HFFc6 (cell line): ENCODE measurements at places on chromosomes 2 and 18. TPM values are rescaled to one million over a fixed set of nuclear protein-coding genes. Genes with fewer than 3 reads are reported as not detected.

GRCh38 chr2:68706637-68707036 lies 28.0 kb upstream of the ARHGAP25 start:
- H3K27me3 ChIP-seq: peaks cover 14% of the 10 kb centered on the region
- peaks cover 14% of the 10 kb centered on the region for H3K4me1 ChIP-seq
- H3K36me3 ChIP-seq: no peaks in the 10 kb centered on the region
- no peak for DNase-seq
- no peak overlapping the region for H3K4me3 ChIP-seq

GRCh38 chr2:98559581-98559980 lies 48.7 kb downstream of the COA5 start:
- H3K4me1 ChIP-seq: peaks cover 32% of the 10 kb centered on the region
- H3K36me3 ChIP-seq: peaks cover 7% of the 10 kb centered on the region; the same call in 1 of the 2 replicates
- H3K4me3 ChIP-seq: peak overlapping the region; percentile 41
- peak overlapping the region; percentile 75 for H3K27ac ChIP-seq

DNA sequence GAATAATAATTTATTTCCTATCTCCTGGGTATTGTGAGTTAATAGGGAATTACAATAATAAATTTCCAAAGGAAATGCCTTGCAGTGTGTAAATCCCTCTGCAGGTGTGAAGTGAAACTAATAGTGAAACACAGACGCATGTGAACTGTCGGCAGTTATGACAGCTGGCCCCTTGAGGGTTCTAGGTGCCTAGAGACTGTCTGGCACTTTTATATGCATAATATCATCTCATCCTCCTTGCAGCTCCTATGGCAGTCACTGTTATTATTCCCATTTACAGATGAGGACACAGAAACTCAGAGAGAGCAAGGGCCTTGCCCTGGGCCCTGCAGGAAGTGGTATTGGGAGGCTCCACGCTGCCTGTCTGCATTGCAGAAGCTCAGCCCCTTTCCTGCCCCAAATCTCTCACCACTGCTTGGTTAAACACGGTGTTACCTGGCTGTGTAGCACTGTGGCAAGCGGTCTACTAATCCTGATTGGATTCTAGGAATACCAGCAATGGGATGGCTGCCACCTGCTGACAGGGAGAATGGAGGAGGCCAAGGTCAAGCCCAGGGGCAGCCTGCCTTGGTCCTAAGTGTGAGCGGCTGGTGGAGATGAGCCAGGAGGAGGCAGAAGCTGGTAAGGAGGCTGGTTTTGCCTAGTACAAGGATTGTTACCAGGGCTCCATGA lies 32.8 kb upstream of the ACKR3 start:
- no peaks in the 10 kb centered on the region for H3K36me3 ChIP-seq
- peaks cover 1% of the 10 kb centered on the region; the same call in 1 of the 2 replicates for H3K27me3 ChIP-seq

- H3K36me3 ChIP-seq: no peaks in the 10 kb centered on the region
- peaks cover 38% of the 10 kb centered on the region for H3K4me1 ChIP-seq
- peaks cover 7% of the 10 kb centered on the region for H3K27me3 ChIP-seq
Measured at GRCh38 chr2:120678926-120679325, 56.7 kb upstream of the GLI2 start.

DNA sequence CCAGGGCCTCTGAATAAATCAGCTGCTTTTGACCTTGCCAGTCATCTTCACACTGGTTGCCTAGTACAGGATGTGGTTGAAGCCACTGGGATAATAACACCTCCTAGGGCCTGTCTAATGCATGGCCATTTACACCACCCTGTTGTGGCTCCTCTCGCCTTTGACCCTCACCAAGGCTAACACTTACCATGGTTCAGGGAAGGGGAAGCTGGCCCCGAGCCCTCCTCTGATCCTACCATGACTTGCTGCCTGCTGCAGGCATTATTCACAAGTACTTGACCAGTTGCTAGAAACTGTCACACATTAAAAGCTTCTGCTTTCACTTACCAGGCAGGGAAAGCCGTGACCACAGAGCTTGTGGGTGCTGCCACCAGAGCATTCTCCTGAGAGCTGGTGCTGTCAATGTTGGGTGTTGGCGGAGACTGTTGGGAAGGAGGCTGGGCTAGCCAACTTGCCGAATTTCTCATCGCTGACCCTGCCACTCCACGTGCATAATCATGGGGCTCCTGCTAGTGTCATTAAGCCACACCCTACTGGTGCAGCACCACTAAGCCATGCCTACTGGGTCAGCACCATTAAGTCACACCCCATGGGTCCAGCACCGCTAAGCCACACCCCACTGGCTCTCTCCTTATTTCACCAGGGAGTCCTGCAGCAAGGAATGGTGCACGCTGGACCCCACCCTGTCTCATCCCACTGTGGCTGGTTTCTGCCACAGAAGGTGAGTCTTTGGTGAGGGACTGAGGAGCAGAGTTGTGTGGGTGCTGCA lies 47.0 kb upstream of the TTC39C start:
- H3K27me3 ChIP-seq: peaks cover 8% of the 10 kb centered on the region
- no peak for DNase-seq
- no peak overlapping the region for H3K4me3 ChIP-seq
- H3K4me1 ChIP-seq: peaks cover 5% of the 10 kb centered on the region; the same call in 1 of the 2 replicates
- no peaks in the 10 kb centered on the region for H3K36me3 ChIP-seq
- no peak overlapping the region for H3K27ac ChIP-seq

DNA sequence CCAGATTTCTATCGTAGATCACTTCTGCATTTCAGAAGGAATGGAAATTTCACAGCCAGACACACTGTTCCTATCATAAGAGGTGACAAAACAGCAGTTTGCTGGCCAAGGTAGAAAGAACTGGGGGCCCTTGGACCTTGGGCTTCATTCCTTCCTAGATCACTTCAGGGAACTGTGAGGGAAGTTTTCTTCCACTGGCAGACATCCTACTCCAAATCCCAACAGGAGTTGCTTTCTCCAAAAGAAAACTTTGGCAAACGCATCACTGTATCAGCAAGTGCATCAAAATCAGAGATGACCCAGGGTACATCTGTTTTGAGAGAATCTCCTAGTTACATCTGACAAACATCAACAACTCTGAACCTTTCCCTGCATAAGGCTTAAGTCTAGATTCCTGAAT lies 348.4 kb upstream of the KLHL29 start:
- no peaks in the 10 kb centered on the region for H3K36me3 ChIP-seq
- H3K4me3 ChIP-seq: no peak overlapping the region
- H3K27ac ChIP-seq: no peak overlapping the region
- H3K27me3 ChIP-seq: peaks cover 2% of the 10 kb centered on the region; the same call in 1 of the 2 replicates
- H3K4me1 ChIP-seq: no peaks in the 10 kb centered on the region
- DNase-seq: no peak

DNA sequence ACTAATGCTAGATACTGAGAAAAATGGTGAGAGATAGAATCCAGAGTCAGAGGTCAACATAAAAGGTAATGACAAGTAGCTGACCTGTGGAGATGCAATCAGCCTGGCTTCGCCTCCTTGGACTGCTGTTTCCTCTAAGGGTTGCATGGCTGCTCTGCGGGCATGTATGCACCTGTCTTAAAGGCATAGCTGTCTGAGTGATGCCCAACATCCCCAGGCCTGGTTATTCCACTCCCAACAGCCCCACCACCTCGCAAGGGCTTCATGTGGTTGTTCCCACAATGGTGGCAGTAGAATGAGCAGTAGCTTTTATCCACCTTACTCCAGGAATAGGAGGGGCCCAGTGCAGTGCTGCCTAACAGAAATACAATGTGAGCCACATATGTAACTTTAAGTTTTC lies 69.7 kb upstream of the ALK start:
- H3K4me1 ChIP-seq: no peaks in the 10 kb centered on the region
- no peak overlapping the region for H3K4me3 ChIP-seq
- peaks cover 5% of the 10 kb centered on the region; the same call in 1 of the 2 replicates for H3K27me3 ChIP-seq
- no peaks in the 10 kb centered on the region for H3K36me3 ChIP-seq

- no peak overlapping the region for H3K4me3 ChIP-seq
- H3K4me1 ChIP-seq: peaks cover 16% of the 10 kb centered on the region
- DNase-seq: no peak
- H3K36me3 ChIP-seq: peaks cover 37% of the 10 kb centered on the region
Measured at GRCh38 chr18:36360256-36360909, 62.9 kb downstream of the FHOD3 start.

- peak within 1 kb of the TSS; percentile 90 for H3K4me3 ChIP-seq
- 0 out of 2 replicates have a peak, but pooled peaks cover 3% of the 10 kb centered on the region for H3K36me3 ChIP-seq
- peaks cover 19% of the 10 kb centered on the region for H3K4me1 ChIP-seq
- H3K27me3 ChIP-seq: peaks cover 4% of the 10 kb centered on the region
Measured at GRCh38 chr2:100416935-100417710, at the start of gene CHST10. CHST10 (minus strand) TSS chr2:100417668; CDS start chr2:100406675, 10,993 bp downstream.

DNA sequence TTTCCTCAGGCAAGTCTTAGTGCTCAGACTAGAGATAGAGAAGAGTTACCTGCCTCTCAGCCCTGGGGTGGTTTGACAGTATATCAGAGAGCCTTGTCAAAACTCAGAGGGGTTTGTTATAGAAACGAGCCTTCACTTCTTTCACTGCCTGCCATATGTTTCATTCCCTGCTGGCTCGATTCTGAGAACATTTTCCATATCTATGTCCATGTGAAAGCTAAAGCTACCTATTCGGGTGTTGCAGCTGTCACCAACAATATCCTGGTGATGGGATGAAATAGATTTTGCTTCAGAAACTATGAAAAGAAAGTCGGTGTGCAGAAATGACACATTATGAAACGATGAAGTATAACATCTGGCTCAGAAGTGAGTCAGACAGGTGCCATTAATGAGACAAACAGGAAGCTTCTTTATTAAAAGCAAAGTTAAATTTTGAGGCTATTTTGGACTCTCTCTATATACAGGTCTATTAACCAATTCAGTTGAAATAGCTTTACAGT lies 56.1 kb upstream of the TANK start:
- H3K27me3 ChIP-seq: no peaks in the 10 kb centered on the region; the same call in 1 of the 2 replicates
- H3K36me3 ChIP-seq: no peaks in the 10 kb centered on the region
- H3K4me1 ChIP-seq: peaks cover 25% of the 10 kb centered on the region
- DNase-seq: no peak
- no peak overlapping the region for H3K27ac ChIP-seq

DNA sequence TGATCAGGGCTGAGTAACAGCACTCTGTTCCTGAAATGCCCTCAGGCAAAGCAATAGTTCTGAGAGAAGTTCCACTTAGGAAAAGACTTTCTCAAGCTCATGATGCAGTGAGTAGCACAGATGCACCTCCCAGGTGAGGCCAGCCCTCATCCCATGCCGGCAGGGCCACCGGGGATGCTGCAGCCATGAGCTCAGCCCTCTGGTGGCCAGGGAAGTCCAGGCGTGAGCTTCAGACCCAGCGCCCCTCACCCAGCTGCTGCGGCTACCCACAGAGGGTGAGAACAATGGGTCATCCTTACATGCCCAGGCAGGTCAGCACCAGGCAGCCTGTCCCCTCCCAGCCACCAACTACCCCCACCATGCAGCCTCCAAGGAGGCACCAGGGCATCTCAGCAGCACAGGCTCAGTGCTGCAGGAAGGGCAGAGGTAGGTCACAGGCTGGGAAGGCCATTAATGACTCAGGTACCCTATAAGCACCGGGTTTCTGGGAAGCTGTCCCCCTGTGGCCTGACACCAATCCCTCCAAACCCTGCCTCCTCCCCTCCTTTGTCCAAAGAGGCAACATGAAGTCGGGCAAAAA lies 50.6 kb downstream of the TTC32 start:
- no peak overlapping the region for H3K27ac ChIP-seq
- H3K36me3 ChIP-seq: no peaks in the 10 kb centered on the region
- H3K4me1 ChIP-seq: no peaks in the 10 kb centered on the region

- no peaks in the 10 kb centered on the region for H3K36me3 ChIP-seq
- H3K27me3 ChIP-seq: peaks cover 2% of the 10 kb centered on the region; the same call in 1 of the 2 replicates
- DNase-seq: peak; percentile 68
- H3K27ac ChIP-seq: no peak overlapping the region
- H3K4me1 ChIP-seq: peaks cover 27% of the 10 kb centered on the region
Measured at GRCh38 chr2:131673400-131674173, 145.9 kb downstream of the CCDC74A start.

The SLC8A1 gene
- total RNA-seq: 68.5 to 96.9 TPM (median 71.3 TPM) in 3 replicates

The TDRD15 gene
- total RNA-seq: not detected in 2 replicates

The CIDEA gene
- not detected in 3 replicates for total RNA-seq

The SERPINB2 gene
- total RNA-seq: 38.2 to 84.3 TPM (median 76.9 TPM) in 3 replicates
